ENCODE measurements at places on chromosomes 11 and 22. TPM values are rescaled to one million over a fixed set of nuclear protein-coding genes. Genes with fewer than 3 reads are reported as not detected.

GRCh38 chr11:94734563-94735275 lies 33.4 kb upstream of the AMOTL1 start:
- DNase-seq: no peak

Gene IL10RA
- total RNA-seq: not detected

Gene CARD18
- under 0.01 TPM for total RNA-seq

GRCh38 chr11:14555818-14556217 lies 35.6 kb upstream of the PSMA1 start:
- DNase-seq: no peak

DNA sequence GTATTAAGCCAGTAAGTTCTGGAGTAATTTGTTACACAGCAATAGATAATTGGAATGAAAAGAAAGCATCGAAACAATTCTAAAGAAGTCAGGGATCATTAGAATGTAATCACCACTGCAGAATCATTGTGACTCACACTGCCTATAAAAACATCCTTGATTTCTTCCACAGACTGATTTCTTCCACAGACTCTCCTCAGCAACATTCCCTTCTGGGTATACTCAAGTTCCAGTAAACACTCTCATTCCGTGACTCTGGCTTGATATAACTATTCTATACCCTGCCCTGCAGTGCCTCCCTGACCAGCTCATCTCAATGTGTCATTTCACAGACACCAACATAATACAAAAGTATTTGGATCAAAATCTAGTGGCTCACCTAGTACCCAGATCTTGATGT lies 120.5 kb downstream of the BBOX1 start:
- peak; percentile 11 for DNase-seq

Gene ENDOD1
- 40.6 TPM for total RNA-seq

- DNase-seq: peak; percentile 34
Observed at GRCh38 chr22:49853981-49854831, 562 bp downstream of the ZBED4 start.

GRCh38 chr11:119788911-119789560 lies 60.0 kb upstream of the NECTIN1 start:
- DNase-seq: no peak

Gene MMP7
- total RNA-seq: 2.6 TPM

GRCh38 chr11:118643142-118643994 lies 36.0 kb downstream of the PHLDB1 start:
- no peak for DNase-seq

GRCh38 chr11:1534682-1535081 lies 37.4 kb downstream of the DUSP8 start:
- DNase-seq: peak; percentile 14

Gene FAM111B
- total RNA-seq: 12.2 TPM

Gene GNB1L
- 11.0 TPM for total RNA-seq

Gene DCDC1
- total RNA-seq: under 0.01 TPM

Gene SHANK3
- 0.86 TPM for total RNA-seq

Gene POLR2L
- total RNA-seq: 92.4 TPM

DNA sequence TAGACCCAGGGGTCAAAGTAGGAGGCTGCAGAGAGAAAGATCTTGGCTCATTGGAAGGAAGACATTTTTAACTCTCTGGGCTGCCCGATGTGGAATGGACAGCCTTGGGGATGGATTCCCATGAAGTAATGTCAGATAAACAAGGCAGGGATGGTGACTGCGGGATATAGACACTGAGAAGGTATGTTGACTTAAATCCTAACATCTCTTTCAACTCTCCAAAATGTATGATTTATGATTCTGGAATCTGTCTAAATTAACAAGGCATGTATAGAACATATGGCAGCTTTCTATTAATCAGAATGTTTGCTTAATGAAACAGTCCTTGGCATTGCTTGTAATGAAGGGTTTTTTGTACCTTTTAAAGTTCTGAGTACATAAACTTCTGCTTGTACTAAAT lies 56.1 kb upstream of the VSTM5 start:
- DNase-seq: no peak

Gene KLHDC7B
- 0.32 TPM for total RNA-seq

GRCh38 chr11:26608507-26609146 lies 36.6 kb upstream of the MUC15 start:
- no peak for DNase-seq

Gene SUN2
- 64.3 TPM for total RNA-seq

Gene RCOR2
- 1.7 TPM for total RNA-seq

- no peak for DNase-seq
Observed at GRCh38 chr22:25357606-25358420, 138.4 kb downstream of the CRYBB2 start.

GRCh38 chr11:22976146-22976545 lies 115.9 kb upstream of the CCDC179 start:
- peak; percentile 35 for DNase-seq

Gene CPT1A
- total RNA-seq: 28.7 TPM

GRCh38 chr11:93131709-93132108 lies 66.1 kb downstream of the SLC36A4 start:
- DNase-seq: peak; percentile 10

DNA sequence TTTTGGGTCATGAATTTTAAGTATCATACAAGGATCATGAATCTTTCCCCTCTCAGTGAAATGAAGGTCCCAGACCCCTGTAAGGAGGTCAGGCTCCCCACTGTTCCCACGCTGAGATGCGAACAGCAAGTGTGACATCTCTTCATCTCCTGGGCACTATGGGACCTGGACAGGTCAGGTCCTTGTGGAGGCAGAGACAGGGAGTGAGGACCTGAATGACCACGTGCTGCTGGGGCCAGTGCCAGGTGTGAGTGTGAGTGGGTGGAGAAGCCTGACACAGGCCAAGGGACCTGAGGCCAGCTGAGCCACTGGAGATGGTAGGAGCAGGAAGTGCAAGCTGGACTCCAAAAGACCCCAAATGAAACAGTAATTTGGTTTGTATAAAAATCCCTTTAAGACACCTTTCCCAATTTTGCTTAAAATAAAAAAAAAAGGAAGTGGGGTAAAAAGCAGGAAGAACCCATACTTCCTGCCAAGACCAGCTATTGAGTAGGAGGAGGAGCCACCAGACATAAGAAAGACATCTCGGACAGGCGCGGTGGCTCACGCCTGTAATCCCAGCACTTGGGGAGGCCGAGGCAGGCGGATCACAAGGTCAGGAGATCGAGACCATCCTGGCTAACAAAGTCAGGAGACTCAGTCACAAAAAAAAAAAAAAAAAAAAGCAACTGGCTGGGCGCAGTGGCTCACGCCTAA lies 35.4 kb upstream of the SERPIND1 start:
- no peak for DNase-seq

DNA sequence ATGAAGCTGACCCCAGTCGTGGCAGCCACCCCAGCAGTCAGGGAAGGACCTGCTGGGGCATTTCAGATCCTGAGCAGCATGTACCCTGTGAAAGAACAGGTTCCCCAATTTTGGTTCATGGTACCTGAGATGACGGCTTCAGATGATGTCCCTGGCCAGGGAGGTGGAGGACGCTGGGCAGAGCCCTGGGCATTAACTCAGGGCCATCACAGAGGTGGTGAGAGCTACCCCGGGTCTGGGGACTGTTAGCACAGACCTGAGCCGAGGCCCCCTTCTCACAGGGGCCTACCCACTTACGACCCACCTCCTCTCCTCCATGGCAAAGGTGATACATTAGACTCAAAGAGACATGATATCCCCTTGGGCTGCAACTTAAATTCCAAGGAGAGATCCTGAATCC lies 68.1 kb downstream of the CDKN1C start:
- no peak for DNase-seq

DNA sequence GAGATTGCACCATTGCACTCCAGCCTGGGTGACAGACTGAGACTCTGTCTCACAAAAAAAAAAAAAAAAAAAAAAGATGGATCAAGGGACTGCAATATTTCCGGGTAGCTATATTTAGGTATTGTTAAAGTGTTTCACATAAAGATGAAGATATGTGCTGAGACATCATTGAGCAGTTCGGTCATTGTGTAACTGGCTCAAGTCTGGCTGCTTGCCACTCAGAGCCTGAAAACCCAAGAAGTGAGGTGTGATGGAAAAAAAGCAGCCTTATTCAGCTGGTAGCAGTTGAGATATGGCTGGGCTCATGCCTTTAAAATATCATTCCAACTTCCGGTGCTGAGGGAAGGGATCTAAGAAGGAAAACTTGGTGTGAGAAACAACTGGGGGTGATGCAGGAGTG lies 46.9 kb downstream of the LUZP2 start:
- no peak for DNase-seq

Gene SLC22A25
- total RNA-seq: not detected

Gene CDC42EP1
- 33.2 TPM for total RNA-seq

Gene OR5M3
- total RNA-seq: not detected

Gene SPI1
- not detected for total RNA-seq

All from fibroblast of villous mesenchyme (primary cell).